Activated naive CD4-positive, alpha-beta T cell (primary cell): ENCODE measurements at places on chromosomes 11 and 22.
A peak's percentile ranks its signal among the peaks of the same experiment; 100 is the strongest.

DNA sequence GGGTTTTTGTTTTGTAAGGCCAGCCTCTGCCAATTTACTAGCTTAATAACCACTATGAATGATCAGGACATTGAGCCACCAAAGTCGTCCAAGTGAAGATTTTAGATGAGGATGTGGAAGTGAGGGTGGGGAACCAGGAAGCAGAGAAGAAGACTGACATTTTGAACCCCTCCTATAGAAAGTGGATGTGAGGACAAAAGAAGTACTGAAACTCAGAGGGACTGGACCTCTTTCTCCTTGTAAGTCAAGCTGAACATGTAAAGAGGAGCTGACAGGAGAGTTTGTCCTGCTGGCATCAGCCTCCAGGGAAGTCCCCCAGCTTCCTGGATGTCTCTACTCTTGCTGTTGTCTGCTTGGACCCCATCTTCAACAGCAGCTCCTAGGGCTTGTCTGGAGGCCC, 338.2 kb upstream of the NCAM1 start:
- no peak for DNase-seq

- no peak for DNase-seq
Measured at GRCh38 chr11:35735411-35735810, 72.8 kb downstream of the TRIM44 start.

DNA sequence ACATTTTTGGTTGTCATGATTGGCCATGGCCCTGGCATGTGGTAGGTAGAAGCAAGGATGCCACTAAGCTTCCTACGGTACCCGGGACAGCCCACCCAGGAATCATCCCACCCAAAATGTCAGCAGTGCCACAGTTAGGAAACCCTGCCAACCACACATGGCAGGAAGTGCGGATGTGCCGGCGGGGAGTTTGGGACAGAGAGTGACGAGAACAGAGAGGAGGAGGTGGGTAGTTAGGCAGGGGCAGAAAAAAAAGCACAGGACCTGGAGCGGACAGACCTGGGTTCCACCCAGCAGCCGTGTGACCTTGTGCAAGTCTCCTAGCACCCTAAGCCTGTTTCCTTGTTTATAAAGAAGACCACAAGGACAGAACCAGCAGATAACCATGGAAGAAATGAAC, 3.3 kb downstream of the SPI1 start:
- no peak for DNase-seq

DNA sequence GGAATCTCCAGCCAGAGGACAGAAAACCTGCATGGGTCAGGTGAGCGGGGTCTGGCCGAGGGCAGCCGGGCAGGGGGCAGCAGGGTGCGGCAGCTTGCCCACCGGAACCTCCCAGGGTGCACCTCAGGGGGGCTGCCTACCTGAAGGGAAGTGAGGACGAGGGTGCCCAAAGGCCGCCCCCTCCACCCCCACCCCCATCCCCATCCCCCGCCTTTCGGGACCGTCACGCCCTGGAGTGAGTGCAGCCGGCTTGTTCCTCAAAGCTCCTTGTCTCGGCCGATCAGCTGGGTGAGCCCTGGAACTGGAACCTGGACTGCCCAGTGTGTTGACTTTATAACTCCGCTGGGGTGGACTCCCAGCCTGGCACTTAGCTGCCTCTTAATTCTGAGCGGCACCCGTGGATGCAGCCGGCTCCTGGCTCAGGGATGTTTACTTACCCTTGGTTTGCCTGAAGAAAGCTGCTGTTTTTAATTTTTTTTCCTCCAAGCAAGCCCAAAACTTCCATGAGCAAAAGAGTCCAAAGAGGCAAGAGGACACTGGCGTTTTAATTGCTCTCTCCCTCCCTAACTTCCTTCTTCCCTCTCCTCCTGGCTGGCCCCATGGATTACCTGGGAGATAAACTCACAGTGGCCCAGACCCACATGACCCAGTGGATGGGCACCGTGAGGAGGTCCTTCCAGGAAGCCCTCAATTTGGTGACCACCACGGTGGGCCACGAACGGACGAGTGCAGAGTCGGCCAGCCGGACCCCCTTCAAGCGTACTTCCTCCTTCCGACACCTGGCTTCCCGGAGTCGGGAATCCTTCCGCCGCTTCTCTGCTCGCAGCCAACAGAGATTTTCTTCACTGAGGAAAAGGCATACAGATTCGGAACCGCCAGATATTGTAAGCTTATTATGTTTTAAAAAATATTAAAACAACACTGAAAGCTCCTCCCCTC, 87.8 kb upstream of the CRYBB3 start:
- no peak for DNase-seq

DNA sequence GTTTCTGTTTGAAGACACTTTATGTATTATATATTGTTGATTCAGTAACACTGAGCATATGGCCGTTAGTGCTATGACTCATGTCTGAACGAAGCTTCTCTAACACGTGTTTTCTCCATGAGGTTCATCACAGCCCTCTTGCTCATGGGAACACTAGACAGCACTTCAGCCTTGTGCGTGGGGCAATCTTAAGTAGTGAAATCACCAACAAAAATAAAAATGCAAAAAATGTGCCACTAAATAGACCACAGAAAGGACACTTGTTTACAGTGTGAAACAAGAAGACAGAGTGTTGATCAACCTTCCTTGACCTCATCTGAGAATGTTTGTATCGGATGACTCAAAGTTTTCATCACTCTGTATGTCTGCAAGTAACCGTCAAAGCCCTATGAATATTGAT, 94.5 kb downstream of the FDX1 start:
- no peak for DNase-seq

GRCh38 chr11:36763187-36763586, 165.2 kb upstream of the RAG2 start:
- no peak for DNase-seq

DNA sequence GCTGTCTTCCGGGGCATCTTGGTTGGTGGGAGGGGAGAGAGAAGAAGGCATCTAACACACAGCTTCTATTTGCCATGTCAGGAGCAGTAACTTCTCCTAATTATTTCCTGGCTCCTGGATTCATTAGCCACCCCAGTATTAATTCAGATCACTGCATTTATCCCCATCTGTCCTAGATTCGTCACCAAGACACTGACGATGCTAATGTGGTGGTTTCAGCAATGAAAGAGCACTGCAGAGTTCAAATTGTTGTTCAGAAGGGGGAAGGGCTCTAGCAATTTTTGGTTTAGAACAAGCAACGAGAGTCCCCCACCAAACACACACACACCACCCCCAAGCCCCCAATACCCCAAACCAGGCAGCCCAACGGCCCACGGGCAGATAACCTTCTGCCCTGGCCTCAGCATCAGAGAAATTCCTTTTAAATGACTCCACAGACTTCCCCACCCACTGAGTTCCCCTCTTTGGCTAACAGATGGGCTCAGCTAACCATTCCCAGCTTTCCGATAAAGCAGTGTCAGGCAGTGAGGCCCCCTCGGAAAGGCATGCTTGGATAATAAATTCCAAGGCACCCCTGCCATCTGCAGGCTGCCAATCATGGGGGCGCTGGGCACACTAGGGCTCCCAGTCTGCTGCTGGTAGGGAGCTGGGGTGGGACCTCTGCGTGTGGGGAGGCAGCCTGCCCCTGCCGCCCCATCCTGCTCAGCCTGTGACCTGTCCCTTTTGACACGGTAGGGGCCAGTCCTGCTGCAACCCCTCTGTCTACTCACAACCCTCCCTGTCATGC, 453.5 kb downstream of the MIAT start:
- DNase-seq: no peak

DNA sequence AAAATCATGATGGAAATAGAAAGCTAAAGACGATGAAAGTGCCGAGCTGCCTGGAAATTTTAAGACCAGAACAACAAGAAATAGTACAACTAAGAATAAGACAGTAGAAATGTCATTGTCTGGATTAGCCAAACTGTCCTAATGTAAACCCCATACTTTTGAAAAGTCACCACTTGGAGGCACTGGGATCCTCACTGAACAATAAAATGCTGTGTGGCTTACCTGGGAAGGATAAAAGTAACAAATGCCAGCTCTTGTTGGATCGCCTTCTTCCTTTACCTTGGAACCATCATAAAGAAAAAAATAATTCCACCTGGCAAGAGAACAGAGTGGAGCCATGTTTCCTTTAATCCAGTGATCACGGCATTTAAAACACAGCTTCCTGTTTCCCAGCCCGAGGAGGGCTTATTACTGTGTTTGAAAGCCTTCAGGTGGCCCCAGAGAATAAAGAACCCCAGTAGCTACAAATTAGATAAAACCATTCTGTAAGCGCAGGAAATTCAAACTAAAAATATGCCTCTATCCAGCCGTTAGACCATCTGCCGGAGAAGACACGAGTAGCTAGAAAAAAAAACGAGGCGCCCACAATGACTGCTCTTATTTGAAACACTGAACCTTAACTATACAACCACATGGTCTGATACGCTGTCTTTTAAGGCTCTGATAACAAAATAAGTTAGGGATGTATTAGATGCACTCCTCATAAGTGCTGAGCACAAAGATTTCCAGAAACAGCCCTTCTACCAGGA, 4.4 kb downstream of the HPS4 start:
- no peak for DNase-seq

DNA sequence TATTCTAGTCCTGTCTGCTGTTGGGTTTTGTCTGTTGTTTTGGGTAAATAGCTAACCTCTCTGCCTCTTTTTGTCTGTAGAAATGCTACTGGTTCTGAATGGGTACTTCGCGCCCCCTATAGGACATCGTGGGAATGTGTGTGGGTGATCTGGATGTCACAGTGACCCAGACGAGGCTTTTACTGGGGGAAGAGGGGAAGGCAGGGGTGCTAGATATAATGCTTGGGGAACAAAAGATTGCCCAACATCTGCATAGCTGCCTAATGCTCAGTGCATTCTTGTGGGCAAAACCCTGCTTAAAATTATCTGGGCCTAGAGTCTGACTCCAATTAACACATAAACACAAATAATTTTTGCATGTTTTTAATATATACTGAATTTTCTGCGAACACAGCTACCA, 57.7 kb downstream of the BMAL1 start:
- DNase-seq: peak; percentile 15
